Stimulated activated CD4-positive, alpha-beta T cell treated with anti-CD3 and anti-CD28 coated beads, Interleukin-1b, Interleukin-23, amount 100 ng/mL, for 24 hours (primary cell): ENCODE measurements at places on chromosomes 5 and 9.

GRCh38 chr5:44089424-44090144 is 299.6 kb downstream of the FGF10 start:
- DNase-seq, result no peak

- no peak for DNase-seq
Observed at GRCh38 chr9:109311286-109311685, 9.6 kb downstream of the EPB41L4B start.

DNA sequence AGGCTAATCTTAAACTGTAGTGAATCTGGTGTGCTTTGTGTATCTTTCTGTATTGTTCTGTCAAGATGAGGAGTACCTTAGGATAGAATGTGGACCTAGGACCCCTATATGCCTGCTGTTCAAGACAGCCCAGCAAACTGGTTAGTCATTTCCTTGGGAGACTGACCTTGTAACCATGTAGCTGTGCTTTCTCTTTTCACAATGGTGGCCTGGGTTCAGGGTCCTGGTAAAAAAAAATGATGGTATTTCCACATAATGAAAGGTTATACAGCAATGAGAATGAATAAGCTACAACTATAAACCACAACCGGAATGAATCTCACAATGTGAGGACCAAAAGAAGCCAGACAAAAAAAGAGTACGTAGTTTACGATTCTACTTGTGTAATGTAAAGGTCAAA is 36.4 kb upstream of the F2RL1 start:
- no peak for DNase-seq

DNA sequence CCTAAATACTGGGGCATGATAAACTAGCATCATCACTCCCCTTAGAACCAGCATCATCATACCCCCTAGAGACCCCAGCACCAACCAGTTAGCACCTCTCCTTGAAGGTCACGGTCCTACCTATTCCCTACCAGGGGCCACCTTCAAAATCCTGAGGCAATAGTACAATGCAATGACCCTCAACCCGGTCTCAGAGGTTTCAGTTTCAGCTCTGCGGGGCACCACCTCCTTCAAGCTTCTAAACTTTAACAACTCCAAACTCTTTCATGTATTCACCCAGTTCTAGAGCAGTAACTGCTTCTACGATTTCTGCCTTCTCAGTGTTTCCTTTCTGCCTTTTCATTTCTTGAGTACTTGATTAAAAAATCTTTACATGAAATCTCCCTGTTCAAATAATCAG is 130.1 kb upstream of the EPB41L4A start:
- no peak for DNase-seq

DNA sequence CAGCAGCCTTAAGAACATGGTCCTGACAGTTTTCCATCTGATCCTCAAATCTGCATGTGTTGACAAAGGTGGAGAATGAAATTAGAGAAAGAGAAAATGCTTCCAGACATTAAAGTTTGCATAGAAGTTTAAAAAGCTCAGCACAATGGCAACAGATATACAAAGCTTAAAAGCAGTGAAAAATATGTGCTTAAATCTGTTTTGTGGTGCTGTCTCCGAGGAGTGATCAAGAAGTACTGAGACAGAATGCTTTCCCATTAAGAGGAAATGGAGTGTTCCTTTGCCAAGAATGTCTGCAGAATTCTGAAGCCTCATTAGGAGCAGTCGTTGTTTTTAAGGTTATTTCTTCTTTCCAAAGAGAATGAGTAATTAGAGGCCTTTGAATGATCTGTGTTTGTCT is 131.4 kb downstream of the MCTP1 start:
- DNase-seq, result no peak

DNA sequence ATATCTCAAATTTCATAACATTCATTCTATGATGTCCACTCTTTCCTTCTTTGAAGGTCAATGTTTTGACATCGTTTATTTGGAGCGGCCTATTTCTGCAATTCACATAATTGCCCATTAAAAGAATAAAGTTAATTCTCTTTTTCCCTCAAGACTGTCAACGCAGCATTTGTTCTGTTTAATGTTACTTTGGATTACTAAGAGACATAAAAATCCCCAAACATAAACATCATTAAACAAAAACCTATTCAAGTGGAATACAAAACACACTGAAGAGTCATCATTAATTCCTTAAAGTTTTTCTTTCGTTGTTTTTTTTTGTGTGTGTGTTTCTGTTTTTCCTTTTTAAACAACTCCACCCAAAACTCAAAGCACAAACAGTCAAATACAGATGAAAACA is 151.1 kb downstream of the TRPM6 start:
- no peak for DNase-seq

DNA sequence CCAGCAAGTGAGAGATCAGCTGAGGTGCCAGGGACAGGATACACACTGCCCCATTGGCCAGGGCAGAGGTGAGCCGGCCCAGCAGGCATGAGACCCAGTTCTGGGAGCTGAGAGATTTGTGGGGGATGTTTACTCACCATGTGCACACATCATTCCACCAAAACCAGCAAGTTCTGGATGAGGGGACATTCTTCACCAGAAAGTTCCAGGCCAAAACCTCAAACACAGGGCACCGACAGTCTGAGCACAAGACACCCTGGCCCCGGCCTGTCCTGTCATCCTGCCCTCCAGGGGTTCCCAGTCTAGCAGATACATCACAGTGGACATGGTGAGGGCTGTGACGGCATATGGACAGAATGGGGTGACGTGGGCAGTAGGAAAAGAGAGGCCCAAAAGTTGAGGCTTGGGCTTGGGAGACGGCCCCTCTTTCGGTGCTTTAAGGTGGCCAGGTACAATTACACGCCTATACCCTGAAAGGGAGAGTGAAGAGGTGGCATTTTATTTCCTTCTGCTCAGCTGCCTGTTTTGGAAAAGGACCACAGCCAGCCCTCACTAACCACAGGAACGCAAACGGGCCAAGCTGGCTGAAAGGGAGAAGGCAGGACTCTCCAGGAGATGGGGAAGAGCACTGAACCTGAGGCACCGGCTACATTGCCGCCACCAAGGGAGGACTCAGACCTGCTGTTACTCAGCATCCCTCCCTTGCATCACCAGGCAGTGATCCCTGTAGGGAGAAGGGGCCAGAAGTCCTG is 64.0 kb downstream of the SHB start:
- DNase-seq, result no peak

GRCh38 chr5:120769312-120769872 is 305.3 kb downstream of the PRR16 start:
- no peak for DNase-seq

- no peak for DNase-seq
Observed at GRCh38 chr5:113660706-113661250, 147.3 kb downstream of the YTHDC2 start.

- no peak for DNase-seq
Observed at GRCh38 chr9:38339087-38339486, 53.4 kb upstream of the ALDH1B1 start.

GRCh38 chr5:5542654-5543053 is 120.2 kb downstream of the ICE1 start:
- DNase-seq, result no peak

- no peak for DNase-seq
Observed at GRCh38 chr5:61301341-61302199, 30.5 kb upstream of the ZSWIM6 start.

GRCh38 chr5:43065387-43065947 is 25.3 kb upstream of the ANXA2R start:
- DNase-seq, result no peak

- DNase-seq, result no peak
Observed at GRCh38 chr9:112038017-112038408, 137.1 kb downstream of the SUSD1 start.

- DNase-seq, result no peak
Observed at GRCh38 chr5:79526928-79527327, 13.0 kb upstream of the HOMER1 start.

- DNase-seq, result no peak
Observed at GRCh38 chr5:39216631-39217030, 2.7 kb downstream of the FYB1 start.

DNA sequence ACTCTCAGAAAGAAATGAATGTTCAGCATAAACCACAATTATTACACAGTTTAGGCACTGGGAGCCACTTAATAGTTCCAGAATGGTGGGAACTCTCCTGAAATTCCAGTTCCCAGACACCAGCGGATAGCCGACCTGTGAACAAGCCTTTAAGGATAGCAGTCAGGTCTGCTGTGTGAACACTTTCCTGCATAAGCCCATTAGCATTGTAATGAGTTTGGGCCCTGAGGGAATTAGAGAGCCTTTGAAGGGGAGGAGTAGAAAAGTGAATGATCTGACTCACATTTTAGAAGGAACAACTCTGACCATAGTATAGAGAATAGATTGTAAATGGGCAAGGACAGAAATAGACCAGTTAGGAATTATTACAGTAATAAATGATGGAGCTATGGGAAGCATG is 189.1 kb downstream of the ADGRV1 start:
- no peak for DNase-seq

DNA sequence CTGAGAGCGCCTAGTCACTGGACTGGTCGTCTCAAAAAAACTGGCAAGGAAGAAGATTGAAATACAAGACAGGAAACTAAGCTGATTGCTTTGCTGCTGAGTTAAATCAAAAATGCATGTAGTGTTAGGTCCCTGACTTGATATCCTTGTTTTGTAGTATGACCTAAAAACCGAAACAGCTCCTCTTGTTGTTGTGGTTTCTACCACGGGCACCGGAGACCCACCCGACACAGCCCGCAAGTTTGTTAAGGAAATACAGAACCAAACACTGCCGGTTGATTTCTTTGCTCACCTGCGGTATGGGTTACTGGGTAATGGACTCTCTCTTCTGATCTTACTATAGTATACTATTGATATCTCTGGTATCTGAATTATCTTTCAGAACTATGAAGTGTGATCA is 4.3 kb downstream of the MTRR start:
- DNase-seq, result no peak

- DNase-seq, result no peak
Observed at GRCh38 chr5:176542596-176543427, 5.6 kb upstream of the RNF44 start.

DNA sequence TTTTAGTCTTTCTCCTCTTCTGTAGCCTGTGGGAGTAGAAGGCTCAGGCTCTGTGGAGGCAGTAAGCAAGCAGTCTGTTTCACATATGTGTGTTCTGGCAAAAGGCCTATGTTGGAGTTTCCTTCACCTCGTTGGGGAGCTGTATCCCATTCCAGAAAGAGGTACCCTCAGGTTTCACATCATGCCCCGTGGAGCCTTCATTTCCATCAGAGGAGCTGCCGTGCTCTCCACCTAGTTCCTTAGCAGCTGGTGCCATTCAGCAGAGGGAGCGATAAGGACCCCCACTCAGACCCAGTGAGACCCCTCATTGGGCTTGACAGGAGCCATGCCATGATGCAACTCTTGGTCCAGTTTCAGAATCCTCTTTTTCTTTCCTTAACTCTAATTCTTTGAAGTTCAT is 50.6 kb upstream of the ANGPTL2 start:
- no peak for DNase-seq

DNA sequence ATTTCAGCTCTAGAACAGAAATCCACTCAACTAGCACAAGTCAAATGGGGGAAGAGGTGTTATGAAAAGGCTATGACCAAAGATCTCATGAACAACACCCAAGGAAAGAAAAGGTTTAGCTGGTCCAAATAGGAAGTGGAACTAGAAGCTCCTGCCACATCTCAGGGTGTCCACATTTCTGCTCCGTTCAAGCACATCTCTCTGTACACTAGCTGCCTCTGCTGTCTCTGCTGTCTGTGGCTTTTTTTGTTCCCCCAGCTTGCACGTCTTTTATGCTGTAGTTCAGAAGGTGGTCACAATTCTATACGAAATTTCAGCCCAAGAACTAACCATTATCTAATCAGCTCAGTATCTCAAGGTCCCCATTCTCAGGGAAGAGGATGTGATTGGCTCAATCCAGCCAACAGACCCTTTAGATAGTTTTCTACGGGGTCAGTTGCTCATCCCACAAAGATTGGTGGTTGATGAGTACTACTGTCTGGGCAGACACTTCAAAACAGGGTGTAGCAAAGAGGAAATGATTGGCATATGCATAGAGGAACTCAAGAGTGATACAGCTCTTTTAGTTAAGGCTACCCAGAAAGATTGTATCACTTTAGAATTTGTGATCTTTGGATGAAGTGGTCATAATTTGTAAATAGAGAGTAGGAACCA is 44.0 kb downstream of the FANCC start:
- DNase-seq, result no peak

DNA sequence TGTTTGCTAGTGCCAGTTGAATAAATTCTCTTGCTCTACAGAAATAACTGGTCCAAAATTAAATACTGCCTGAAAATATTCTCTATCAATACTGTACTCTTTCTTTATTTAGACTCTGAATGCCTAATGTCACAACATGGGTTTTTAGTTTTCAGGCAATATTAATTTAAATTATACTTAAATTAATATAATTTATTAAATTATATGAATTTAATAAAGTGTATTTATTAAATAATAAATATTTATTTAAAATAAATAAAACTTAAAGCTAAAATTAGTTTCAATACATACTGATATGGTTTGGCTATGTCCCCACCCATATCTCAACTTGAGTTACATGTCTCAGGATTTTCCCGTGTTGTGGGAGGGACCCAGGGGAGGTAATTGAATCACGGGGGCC is 146.0 kb downstream of the PRR16 start:
- DNase-seq, result no peak

DNA sequence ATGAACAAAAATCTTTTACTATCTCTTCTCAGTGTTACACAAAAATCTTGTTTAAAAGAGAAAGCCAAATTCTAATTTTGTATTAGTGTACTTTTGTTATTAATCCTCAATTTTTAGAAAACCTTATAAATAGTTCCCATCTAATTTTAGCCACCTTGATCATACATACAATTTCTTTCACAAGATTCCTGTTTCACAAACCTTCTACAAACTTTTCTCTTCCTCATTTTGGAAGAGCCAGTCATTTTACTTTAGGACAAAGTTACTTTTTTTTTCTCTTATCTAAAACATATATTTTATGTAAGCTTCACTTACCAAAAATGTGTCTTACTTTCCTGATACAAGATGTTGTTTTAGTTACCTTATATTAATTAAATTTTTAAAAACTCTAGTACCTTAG is 161.3 kb downstream of the YIPF5 start:
- no peak for DNase-seq

- no peak for DNase-seq
Observed at GRCh38 chr5:133247881-133248624, 196.2 kb downstream of the HSPA4 start.

GRCh38 chr5:16588434-16589214 is 28.2 kb downstream of the RETREG1 start:
- DNase-seq, result no peak

- no peak for DNase-seq
Observed at GRCh38 chr9:935348-935965, 41.0 kb upstream of the DMRT3 start.

DNA sequence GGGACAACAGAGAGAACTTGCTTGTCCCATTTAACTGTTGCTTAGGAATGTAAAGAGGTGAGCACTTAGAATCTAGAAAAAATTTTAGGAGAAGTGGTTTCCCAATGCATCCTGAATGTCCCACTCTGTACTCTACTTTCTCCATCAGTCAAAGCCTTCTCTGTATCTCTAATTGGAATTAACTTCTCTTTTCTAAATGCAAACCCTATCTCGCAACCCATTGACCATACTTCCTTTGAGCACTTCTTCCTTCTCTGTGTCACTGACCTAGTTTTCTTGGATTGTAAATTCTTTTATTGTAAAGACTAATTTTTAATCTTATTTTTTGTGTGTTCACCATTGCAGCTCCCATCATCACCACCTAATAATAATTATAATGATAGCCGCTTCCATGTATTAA is 33.3 kb downstream of the ADRB2 start:
- no peak for DNase-seq
